ENCODE measurements at places on chromosomes 5 and 9.

DNA sequence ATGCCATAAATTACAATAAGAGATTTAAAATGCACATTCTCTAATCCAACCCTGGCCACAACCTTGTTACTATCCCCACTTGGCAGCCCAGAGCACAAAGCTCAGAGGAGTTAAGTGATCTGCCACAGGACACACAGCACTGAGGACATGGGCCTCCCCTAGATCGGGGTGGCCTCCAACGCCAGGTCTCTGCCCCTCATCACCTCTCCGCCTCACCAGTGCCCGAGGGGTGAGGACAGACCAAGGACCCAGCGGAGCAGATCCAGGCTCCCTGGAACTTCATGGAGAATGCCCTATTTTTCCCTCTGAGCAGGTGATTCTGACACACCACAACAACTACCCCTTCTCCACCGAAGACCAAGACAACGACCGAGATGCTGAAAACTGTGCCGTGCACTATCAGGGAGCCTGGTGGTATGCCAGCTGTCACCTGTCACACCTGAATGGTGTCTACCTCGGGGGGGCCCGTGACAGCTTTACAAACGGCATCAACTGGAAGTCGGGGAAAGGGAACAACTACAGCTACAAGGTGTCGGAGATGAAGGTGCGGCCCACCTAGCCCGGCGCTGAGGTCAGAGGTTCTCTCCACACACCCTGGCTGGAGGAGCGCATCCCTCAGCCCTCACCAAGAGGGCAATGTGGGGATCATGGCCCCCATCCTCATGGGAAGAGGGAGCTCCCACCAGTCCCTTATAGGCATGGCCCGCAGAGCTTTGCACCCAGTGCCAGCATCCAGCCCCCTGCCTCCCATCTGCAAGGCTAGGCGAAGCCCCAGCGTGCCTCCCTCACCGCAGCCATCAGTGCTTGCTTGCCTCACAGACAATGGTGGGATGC lies 12.5 kb upstream of the FCN2 start:
- DNase-seq = no peak

DNA sequence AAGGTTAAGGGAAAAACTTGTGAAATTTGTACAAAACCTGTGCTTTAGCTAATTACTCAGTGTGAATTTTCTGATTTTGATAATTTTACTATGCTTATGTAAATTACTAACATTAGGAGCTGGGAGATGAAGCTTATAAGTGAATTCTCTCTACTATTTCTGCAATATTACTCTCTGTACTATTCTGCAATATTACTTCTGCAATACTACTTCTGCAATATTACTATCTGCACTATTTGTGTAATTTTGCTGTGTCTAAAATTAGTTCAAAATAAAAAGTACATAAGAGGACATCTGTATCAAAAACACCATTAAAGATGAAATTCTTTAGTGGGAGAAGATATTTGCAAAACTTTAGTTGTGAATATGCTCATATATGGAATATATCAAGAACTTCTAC lies 62.9 kb downstream of the C9 start:
- no peak for DNase-seq

DNA sequence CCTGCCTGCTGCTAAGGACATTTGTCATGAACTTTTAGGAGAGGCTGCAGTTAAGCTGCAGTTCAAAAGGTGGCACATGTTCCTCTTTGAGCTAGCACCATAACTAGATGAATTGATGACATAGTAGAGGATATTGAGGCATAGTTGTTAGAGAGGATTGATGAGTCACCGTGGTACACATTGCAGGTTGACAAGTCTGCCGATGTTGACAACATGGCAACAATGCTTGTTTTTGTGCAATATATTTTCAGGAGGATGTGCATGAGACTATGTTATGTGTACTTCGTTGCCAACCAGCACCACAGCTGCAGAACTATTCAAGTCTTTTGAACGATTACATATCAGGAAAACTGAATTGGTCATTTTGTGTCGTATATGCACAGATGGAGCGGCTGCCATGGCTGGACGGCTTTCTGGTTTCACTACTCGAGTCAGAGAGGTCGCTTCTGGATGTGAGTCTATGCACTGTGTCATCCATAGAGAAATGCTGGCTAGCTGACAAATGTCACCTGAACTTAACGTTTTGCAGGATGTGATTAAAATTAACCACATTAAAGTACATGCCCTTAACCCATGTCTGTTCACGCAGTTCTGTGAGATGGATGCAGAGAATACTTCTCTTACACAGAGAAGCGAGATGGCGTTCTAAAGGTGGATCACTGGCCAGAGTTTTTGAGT lies 24.2 kb downstream of the ANP32B start:
- no peak for DNase-seq

DNA sequence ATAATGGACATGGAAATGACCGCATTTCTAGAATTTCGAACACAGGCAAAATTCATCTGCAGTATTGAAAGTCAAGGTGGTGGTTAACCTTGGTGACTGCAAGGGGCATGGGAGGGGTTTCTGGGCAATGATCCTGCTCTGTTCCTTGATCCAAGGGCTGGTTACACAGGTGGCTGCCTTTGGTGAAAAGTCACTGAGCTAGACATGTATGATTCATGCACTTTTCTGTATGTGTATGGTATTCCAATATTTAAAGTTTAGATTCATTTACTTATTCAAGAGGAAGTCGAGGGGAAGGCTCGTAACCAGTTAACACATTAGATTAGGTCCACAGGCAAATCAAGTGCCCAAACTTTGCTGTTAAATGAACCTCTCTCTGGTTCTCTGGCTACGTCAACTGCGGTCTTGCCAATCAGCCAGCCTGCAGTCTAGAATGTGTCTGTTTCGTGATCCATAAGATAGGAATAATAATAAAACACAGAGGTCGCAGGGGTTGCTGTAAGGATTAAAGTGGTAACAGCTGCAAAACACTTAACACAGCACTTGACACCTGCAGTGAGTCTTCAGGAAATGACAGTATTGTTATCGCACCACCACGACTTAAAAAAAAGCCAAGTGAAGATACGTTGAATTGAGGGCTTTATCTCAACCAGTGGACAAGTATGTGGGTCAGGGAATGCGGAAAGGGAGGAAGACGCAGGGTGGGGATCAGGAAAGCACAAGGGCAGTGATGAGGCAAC lies 92.5 kb downstream of the TLE1 start:
- DNase-seq = no peak

GRCh38 chr9:86942281-86943200 lies 4.8 kb downstream of the GAS1 start:
- DNase-seq = peak; percentile 64

DNA sequence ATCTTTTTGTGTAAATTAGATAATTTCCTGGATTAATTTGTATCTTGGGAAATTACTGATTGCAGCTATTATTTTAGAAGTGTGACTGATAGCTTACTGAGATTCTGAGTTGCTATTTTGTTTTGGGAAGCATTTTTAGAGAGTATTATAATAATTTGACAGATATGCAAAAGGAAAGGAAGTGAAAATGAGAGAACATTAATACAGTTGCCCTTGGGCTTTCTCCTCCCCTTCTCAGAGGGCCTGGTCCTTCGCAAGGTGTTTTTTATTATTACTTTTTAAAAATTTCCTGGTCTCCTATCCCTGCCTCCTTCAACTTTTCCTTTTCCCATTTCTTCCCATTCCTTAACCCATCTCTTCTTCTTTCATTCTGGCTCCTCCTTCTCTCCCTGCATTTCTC lies 32.6 kb downstream of the UBAP1 start:
- DNase-seq = no peak

DNA sequence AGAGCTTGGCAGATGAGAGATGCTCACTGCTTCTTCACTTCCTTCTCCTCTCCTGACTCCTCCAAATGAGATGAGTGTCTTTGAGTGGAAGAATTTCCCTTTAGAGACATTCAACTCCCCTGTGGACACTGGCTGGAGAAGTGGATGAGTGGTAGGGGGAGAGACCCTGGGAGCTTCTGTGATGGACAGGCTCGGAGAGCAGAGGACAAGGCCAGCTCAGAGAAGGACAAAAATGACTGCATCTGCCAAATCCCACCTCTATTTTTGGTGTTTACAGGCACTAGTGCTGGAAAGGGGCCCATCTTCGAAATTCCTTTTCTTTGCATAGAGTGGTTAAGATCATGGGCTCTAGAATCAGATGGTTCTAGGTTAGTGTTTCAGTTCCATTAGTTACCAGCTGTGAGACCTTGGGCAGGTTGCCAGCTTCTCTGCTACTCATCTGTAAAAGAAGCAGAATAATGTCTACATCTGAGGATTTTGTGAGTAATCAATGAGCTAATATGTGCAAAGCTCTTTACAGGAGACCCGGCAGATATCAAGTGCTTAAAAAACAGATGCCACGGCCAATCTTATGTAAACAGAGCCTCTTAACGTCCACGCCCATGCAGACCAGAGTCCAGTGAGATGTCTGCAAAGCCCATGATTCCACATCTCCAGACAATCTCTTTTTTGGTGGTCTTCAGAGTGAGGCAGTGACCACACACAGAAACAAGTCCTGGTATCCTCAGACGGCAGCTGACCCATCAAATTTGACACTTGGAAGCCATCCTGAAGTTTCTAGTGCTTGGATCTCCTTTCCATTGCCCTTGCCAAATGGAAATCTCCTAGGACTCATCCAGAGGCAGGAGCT lies 13.6 kb upstream of the COL27A1 start:
- DNase-seq = peak; percentile 30

DNA sequence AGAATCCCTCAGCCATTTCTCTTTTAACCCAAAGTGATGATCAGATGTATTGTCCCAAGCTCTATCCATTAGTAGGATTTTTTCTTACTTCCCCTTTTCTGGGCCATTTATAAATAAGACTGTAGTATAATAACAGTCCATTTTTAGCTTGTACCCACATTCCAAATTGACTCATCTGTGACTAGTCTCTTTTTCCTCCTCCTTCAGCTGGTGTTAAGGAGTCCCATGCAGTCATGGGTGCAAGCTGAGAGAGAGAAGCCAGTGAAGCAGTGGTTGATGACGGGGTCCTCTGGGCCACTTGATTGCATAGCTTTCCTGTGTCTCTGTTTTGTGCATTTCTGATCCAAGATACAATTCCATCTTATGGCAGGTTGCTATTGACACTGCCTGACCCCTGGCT lies 476.0 kb upstream of the CD180 start:
- no peak for DNase-seq

GRCh38 chr9:3528451-3528850 lies 2.6 kb upstream of the RFX3 start:
- no peak for DNase-seq

- no peak for DNase-seq
Observed at GRCh38 chr9:13491493-13492424, 212.3 kb upstream of the MPDZ start.

DNA sequence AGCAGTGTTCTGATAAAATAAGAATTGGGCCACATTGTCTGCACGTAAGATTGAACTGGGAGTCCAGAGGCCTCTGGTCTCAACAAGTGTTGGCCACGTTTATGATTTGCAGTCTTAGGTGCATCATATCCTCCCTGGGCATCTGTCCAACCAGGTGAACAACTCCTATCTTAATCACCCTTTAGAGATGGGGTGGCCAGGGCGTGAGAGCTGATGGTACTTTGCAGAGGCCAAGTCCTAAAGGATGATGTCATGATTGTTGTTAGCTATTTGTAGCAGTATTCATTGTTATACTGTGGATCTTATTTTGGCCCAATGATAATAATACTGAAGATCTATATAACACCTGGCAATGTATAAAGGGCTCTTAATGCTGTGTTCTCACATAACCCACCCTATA lies 73.2 kb upstream of the RARS1 start:
- no peak for DNase-seq

DNA sequence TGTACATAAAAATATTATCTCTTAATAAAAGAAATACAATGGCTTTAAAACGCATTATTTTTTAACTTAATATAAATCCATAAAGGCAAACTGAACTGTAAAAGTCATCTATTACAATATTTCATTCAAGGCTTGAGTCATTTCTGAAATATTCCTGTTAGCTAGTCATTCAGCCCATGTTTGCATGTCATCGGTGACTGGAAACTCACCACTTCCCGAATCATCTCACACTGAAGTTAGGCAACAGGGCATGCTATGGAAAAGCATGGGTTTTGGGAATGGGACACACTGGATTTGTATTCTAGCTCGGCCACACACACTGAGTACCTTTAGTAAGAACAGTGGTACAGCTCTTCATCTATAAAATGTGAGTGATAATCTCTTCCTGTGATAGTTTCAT lies 691.1 kb upstream of the C9orf72 start:
- no peak for DNase-seq

DNA sequence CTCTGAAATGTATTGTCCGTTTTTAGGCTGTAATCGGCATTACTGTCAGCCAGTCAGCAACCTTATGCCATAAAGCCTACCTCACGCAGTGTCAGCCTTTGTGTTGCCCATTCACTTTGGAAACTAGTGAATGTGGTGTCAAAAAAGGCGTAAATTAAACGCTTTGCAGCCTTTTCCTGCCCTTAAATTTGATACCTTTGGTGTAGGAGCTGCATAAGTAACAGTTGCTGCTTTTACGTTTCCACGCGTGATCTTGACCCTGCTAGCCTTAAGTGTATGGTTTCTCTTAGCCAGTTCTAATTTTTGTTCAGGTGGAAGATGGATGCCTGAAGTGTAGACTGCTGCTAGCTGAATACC lies 257.7 kb downstream of the EPB41L4A start:
- DNase-seq = no peak

GRCh38 chr5:86623785-86624483 lies 6.2 kb downstream of the COX7C start:
- DNase-seq = no peak

- DNase-seq = no peak
Observed at GRCh38 chr5:171595401-171595800, 176.0 kb downstream of the FGF18 start.

DNA sequence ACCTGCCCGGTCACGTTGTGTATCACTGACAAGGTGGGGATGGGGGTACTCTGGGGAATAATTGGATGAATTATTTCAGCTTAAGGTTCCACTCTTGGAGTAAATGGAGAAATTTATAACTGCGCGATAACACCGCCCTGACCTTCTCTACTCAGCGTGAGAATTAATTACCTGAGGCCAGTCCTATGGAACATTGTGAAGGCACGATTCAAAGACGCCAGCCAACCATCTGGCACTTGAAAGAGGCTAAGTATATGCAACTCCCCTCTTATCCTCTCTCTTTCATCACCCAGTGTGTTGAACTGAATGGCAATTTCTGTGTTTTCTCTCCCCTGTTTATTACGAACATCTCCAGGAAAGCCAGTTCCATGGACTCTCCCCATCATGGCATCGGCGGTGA lies 235.5 kb upstream of the TUT7 start:
- no peak for DNase-seq

- no peak for DNase-seq
Observed at GRCh38 chr5:82635561-82636288, 357.6 kb upstream of the RPS23 start.

All from eye (tissue), 1 donor.